ENCODE measurements at places on chromosomes 2 and 18.

DNA sequence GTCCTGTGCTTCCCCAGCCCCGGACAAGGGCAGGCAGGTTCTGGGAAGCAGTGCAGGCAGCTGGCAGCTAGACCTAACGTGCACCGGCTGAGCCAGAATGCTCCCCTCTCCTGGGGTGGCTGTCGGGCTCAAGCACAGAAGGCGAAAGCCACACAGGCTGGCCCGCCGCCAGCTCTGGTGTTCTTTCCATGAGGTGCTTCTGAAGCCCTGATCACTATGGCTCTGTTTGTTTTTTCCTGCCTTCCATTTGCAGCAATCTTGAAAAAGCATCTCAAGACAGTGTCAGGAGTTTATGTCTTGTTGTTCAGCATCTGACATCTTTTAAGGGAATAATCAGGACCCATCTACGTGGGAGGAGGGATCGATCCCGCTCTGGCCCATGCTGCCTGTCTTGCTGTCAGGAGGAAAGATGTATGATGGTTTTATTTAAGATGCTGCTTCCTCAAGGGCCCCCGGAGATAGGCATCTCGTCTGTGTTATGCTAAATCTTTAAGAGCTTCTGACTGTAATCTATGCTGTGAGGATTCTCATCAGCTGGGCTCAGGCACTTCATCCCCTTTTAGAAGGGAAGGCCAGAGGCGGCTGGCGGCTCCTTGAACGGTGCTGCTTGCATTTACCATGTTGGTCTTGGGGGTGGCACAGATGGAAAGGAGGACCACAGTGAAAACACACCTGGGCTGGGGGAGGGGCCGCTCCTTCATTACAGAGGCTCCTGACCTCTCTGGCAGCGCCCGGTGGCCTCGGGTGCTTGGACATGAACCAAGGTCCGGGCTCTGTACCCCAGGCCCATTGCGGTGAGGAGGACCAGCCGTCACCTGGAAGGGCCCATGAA lies 118.5 kb upstream of the HDAC4 start:
- DNase-seq, result no peak

GRCh38 chr2:190254063-190254850 lies 65.4 kb downstream of the HIBCH start:
- DNase-seq, result no peak

DNA sequence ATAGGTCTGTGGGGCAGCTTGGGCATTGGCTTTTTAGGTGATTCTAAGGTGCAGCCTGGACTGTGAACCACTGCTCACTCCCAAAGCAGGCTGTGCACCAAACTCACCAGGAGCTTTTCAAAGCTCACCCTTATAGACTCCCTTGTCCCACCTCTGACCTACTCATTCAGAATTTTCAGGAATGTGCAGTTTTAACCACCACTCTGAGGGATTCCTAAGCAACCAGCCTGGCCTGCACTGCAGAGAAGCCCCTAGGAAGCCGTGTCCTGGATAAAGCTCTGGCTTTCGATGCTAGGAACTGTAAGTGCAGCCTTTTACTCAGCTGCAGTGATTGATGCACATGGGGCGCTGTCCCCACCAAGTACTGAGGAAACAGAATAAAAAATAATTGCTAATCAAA lies 33.0 kb downstream of the MRO start:
- DNase-seq, result no peak

- no peak for DNase-seq
Observed at GRCh38 chr18:46910856-46911255, 6.5 kb downstream of the PIAS2 start.

DNA sequence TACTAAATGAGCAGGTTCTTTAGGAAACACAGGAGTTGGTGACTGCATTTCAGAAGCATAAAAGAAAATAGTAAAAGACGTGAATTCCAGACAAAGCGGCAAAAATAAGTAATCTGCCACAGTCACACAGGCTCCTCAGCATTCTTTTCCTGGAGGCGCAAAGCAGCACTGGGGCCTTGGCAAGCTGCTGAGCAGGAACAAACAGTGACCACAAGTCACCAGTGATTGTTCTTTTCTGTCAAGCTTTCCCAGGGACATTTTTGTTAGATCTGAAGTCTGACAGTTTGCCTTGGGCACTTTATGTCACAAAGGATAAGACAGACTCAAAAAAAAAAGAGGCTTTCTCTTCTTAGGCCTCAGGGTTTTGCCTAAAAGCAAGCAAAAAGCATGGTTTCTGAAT lies 216.2 kb downstream of the CDH20 start:
- no peak for DNase-seq

- no peak for DNase-seq
Observed at GRCh38 chr2:43125090-43125998, 101.1 kb downstream of the ZFP36L2 start.

GRCh38 chr2:12577567-12578253 lies 139.0 kb upstream of the TRIB2 start:
- no peak for DNase-seq

All from stimulated activated CD8-positive, alpha-beta memory T cell treated with anti-CD3 and anti-CD28 coated beads, Interleukin-7, amount 100 ng/mL, for 24 hours (primary cell).